ENCODE measurements at places on chromosomes 5 and 9.
A peak's percentile ranks its signal among the peaks of the same experiment; 100 is the strongest.

DNA sequence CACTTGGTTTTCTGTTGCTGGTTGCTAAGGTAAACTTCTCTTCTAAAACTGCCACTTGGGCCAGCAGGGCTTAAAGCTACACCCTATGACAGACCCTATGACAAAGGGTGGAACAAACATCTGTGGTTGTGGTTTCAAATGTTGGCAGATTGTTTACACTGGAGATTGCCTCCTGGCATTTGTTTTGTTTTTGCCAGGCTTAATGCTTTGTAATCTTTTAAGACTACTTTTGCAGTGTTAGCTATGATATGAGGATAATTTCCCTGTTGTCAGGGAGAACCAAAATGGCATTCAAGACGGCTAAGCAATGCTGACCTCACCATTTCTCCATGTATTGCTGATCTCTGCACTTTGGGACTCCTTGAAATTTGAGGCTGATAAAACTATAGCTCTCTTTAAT, 50.3 kb downstream of the MAMDC2 start:
- H3K36me3 ChIP-seq, result no peaks in the 10 kb centered on the region
- no peaks in the 10 kb centered on the region for H3K27me3 ChIP-seq
- H3K27ac ChIP-seq, result no peak overlapping the region
- DNase-seq, result no peak
- no peaks in the 10 kb centered on the region for H3K4me1 ChIP-seq

- H3K27me3 ChIP-seq, result no peaks in the 10 kb centered on the region
- no peaks in the 10 kb centered on the region for H3K4me1 ChIP-seq
- H3K36me3 ChIP-seq, result no peaks in the 10 kb centered on the region
- no peak for DNase-seq
- no peak overlapping the region for H3K4me3 ChIP-seq
Observed at GRCh38 chr5:169544264-169544950, 39.2 kb upstream of the SPDL1 start.

DNA sequence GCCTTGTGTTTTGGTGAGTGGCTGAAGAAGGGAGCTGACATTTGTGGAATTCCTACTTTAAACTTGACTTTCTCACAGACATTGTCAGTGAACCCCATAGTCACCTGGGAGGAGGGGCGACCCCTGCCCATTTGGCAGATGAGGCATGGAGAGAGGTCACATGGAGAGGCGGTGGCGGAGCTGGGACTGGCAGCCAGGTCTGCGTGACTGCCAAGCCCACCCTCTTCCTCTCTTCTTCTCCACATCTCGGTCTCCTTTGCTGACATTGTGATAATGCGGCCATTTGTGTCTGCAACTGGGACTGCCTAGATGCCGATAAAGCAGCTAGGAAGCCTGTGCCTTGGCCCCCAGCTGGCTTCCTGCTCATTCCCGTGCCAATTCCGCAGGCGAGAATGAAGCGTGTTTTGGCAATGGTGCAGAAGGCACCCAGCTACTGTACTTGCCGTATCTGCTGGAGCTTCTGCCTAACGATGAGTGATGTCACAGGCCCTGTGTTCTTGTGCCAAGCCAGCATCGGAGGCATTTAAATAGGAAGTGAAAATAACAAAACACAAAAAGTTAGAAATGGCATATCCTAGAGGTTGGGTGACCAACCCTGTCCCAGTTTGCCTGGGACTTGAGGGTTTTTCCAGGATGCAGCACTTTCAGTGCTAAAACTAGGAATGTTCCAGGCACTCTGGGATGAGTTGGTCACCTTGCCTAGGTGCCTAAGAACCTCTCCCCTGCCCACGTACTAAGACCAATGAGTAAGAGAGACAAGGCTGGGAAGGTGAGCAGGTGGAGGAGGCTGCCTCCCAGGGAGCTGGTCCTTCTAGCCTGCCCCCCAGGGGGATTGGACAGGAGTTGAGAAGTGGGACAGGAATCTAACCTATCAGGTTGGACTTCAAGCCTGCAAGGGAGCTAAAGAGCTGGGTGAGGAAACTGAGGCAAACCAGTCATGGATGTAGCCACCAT, 23.6 kb downstream of the OLFML2A start:
- no peaks in the 10 kb centered on the region for H3K36me3 ChIP-seq
- no peaks in the 10 kb centered on the region for H3K4me1 ChIP-seq
- H3K4me3 ChIP-seq, result no peak overlapping the region
- no peak for DNase-seq
- H3K27me3 ChIP-seq, result no peaks in the 10 kb centered on the region

DNA sequence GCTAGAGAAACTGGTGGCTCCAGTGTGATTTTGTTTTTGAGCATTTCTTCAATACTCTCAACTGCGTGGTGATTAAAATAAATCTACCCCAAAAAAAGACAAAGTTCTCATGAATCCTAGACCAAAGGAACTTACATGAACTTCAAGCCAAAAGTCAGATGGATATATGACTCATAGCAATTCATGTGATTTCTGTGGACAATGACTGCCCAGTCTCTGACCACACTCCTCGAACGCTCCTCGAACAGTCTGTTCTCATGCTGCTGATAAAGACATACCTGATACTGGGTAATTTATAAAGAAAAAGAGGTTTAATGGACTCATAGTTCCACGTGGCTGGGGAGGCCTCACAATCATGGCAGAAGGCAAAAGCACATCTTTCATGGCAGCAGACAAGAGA, 46.4 kb upstream of the CEP78 start:
- H3K4me3 ChIP-seq, result no peak overlapping the region
- no peaks in the 10 kb centered on the region for H3K4me1 ChIP-seq
- DNase-seq, result no peak
- H3K27ac ChIP-seq, result no peak overlapping the region

DNA sequence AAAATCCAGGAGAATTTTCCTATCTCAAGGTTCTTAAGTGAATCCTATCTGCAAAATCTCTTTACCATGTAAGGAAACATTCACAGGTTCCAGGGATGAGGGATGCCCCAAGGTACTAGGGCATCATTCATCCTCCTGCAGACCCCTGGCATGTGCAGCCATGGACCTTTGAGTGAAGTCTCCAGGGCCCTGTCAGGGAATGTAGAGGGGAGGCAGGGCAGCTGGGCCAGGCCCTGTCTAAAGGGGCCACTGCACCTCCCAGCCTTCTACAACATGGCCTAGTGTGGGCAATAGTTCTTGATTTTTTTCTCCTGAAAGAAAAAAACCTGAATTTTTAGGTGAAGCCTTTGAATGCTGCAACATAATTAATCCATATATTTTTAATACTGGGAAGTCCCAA, 63.3 kb downstream of the SEMA4D start:
- no peaks in the 10 kb centered on the region for H3K36me3 ChIP-seq
- H3K4me1 ChIP-seq, result peaks cover 19% of the 10 kb centered on the region
- H3K27me3 ChIP-seq, result no peaks in the 10 kb centered on the region
- H3K4me3 ChIP-seq, result no peak overlapping the region
- peak overlapping the region; percentile 39 for H3K27ac ChIP-seq

DNA sequence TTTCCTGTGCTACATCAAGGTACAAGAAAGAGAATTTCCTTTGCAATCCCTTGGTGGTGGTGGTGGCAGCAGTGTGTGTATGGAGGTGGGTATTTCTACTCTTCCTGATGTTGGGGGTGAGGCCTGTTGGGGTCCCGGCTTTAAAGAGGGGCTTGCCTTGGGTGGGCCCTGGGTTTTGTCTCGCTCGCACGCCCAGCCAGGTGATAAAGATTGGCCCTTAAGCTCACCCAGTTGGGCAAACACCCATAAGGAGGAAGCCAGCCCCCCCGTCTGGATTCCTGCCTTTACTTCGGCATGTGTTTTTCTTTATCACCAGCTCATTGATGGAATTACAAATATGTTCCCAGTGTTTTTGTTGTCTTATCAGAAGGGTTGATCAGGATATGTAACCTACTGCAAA, 16.0 kb upstream of the SARDH start:
- no peaks in the 10 kb centered on the region for H3K4me1 ChIP-seq
- no peak for DNase-seq
- no peaks in the 10 kb centered on the region for H3K27me3 ChIP-seq
- no peaks in the 10 kb centered on the region for H3K36me3 ChIP-seq
- no peak overlapping the region for H3K27ac ChIP-seq
- no peak overlapping the region for H3K4me3 ChIP-seq

GRCh38 chr9:136629879-136630661, 32.6 kb upstream of the EGFL7 start:
- H3K27ac ChIP-seq, result no peak overlapping the region
- no peak overlapping the region for H3K4me3 ChIP-seq
- no peaks in the 10 kb centered on the region for H3K36me3 ChIP-seq
- H3K4me1 ChIP-seq, result peaks cover 4% of the 10 kb centered on the region
- DNase-seq, result no peak
- H3K27me3 ChIP-seq, result no peaks in the 10 kb centered on the region

- H3K27me3 ChIP-seq, result no peaks in the 10 kb centered on the region
- DNase-seq, result no peak
- no peak overlapping the region for H3K27ac ChIP-seq
- no peaks in the 10 kb centered on the region for H3K36me3 ChIP-seq
- no peak overlapping the region for H3K4me3 ChIP-seq
Observed at GRCh38 chr9:13127131-13127530, 152.4 kb downstream of the MPDZ start.

All from prostate gland (tissue), 2 donors.